CD4-positive, alpha-beta T cell treated with Interferon gamma for 1 hour (primary cell): ENCODE measurements at places on chromosomes 16 and 17.

DNA sequence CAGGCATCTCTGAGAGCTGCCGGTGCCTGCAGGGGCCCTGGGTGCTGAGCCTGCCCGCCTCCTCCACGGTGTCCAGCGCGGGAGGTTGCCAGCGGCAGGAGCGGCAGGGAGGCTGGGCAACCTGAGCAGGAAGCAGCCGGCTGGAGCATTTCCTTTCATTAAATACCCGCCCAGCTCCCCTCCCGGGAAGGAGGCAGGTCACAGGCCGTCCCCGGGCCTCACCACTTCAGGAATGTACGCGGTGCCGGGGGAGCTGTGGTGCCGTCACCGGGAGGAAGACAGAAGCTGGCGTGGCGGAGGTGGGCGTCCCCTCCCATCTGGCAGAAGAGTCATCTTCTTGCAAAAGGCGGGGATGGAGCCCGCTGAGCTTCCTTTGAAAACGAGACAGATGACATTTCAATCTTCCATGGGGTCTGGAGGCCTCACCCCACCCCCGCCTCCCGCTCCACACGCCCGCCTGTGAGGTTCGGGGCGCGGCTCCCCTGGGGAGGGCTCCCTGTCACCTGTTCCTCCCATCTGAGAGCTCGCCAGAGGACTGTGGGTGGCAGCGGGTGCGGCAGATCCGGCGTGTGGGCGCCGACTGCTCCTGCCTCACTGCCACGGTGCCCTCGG, 16.0 kb downstream of the SOX8 start:
- peak; percentile 51 for DNase-seq

DNA sequence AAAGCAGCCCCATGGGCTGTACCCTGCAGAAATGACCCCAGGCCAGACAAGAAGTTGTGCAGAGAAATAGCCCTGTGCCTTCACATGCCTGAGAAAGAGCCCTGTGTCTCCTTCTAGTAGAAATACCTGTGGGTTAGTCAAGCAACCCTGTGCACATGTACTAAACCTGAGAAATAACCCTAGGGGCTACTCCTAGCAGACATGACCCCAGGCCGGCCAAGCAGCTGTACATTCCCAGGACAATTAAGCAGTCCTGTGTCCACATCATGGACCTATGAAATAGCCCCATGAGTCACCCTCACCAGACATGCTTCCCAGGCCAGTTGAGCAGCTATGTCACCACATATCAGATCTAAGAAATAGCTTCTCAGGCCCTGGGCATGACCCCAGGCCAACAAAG, 519.7 kb upstream of the CA10 start:
- DNase-seq, result no peak

- no peak for DNase-seq
These were observed 72.7 kb downstream of the CYLD start for GRCh38 chr16:50814541-50814940.

DNA sequence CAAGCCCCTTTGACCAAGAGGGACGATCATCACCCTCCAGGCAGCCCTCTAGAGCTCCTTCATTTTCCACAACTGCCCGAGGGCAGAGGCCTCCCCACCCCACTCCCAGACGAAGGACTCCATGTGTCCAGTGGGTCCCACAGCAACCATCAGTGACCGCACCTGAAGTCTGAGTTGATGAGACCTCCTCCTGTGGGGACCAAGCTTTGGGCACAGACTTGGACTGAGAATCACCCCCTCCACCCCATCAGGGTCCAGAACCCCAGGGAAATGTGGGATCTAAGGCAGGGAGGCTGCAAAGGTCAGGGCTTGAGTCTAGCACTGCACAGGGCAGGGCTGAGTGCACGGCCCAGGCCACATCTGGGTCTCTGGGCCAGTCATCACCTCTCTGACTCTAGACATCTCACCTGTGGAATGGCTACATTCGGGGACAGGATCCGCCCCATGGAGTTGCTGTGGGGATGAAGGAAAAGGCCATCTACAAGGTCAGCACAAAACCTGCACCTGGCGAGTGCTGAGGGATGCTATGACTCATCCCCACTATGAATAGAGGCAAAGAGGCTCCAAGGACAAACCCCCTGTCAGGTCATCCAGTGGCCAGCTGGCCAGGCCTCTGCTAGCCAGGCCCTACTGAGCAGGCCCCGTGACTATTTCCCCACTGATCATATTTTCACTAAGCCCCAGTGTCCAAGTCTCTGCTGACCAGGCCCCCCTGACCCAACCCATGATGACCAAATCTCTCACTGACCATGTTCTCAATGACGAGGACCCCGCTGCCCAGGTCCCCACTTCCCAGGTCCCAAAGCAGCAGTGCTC, 38.4 kb downstream of the TNFRSF13B start:
- DNase-seq, result no peak

GRCh38 chr16:89061590-89062380, 31.9 kb upstream of the ACSF3 start:
- DNase-seq, result no peak

DNA sequence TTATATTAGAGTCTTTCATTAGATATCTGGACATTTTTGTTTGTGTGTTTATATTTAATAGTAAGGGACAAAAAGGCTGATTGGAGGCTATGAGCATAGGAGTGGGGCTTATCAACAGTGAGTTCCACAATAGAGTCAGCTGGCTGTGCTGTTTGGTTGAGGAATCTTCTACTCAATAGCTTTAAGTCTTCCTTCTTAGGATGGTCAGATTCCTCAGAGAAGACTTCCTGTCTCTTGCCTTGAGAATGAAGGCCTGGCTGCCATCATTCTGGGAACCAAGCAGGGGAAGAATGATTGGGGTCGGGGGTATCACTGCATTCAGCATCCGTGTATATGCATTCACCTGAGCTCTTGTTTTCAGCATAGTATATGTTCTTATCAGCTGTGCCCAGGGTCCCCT, 31.9 kb upstream of the ABCC11 start:
- no peak for DNase-seq

GRCh38 chr16:50121278-50121677, 31.8 kb upstream of the TENT4B start:
- no peak for DNase-seq

GRCh38 chr16:4249530-4250308, 7.8 kb upstream of the SRL start:
- no peak for DNase-seq

DNA sequence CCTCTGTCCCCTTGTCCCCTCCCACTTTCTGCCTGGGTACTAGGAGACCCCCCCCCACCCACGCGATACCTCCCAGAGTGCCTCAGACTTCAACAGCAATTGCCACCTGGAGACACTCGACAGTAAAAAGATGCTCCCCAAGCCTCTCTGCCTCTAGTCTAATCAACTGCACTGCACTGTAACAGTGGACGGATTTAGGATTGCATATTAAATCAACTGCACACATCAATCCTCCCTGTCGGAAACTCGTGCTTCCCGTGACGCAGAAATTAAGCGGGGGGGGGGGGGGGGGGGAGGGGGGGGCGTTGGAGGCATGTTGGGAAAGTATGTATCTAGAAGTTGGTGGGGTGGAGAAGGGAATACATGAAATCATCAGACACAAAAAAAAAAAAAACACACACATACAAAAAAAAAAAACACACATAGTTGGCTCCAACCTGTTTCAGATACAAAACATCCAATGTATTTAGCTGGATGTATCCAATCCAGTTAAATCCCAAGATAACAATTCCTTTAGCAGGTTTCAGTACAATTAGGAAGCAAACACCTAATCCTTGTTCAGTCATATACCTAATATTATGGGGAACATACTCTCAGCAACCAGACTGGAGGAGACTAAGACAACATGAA, 29.7 kb downstream of the FAM222B start:
- DNase-seq, result no peak

GRCh38 chr16:88331989-88332920, 50.5 kb upstream of the ZNF469 start:
- no peak for DNase-seq

GRCh38 chr17:15452746-15453145, 14.7 kb downstream of the CDRT4 start:
- DNase-seq, result no peak

DNA sequence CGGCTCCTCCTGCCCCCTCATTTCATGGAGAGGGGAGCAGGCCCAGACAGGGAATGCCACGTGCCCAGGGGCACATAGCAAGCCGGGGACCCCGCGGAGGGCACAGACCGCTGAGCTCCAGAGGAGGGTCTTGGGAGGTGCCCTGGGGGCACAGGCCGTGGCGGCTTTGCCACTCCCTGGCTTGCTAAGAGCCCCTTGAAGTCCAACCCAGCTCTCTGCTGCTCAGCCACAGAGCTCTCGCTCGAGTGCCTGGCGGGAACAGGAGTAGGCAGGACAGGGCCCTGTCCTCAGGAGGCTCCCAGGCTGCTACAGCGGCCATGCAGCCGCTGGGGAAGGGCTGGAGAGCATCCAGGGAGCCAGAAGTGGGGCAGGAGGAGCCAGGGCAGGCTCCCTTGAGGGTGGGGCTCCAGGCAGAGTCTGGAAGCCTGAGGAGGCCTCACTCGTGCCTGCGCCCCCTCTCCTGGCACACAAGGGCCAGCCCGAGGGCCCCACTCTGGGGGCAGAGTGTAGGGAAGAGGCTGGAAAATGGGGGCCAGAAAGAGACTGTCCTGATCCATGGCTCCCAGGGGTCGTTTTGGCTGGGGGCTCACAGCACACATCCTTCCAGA, 4.4 kb upstream of the RAB26 start:
- no peak for DNase-seq

- peak; percentile 63 for DNase-seq
These were observed 4.0 kb downstream of the RNF222 start for GRCh38 chr17:8393470-8394231.

GRCh38 chr17:50292465-50292864, 18.2 kb downstream of the TMEM92 start:
- DNase-seq, result no peak

- DNase-seq, result no peak
These were observed 22.1 kb upstream of the GSG1L start for GRCh38 chr16:28085389-28086171.

GRCh38 chr16:79001156-79001967, 599.2 kb downstream of the MAF start:
- DNase-seq, result no peak

- no peak for DNase-seq
These were observed 201.7 kb upstream of the PSMD7 start for GRCh38 chr16:74094962-74095361.

DNA sequence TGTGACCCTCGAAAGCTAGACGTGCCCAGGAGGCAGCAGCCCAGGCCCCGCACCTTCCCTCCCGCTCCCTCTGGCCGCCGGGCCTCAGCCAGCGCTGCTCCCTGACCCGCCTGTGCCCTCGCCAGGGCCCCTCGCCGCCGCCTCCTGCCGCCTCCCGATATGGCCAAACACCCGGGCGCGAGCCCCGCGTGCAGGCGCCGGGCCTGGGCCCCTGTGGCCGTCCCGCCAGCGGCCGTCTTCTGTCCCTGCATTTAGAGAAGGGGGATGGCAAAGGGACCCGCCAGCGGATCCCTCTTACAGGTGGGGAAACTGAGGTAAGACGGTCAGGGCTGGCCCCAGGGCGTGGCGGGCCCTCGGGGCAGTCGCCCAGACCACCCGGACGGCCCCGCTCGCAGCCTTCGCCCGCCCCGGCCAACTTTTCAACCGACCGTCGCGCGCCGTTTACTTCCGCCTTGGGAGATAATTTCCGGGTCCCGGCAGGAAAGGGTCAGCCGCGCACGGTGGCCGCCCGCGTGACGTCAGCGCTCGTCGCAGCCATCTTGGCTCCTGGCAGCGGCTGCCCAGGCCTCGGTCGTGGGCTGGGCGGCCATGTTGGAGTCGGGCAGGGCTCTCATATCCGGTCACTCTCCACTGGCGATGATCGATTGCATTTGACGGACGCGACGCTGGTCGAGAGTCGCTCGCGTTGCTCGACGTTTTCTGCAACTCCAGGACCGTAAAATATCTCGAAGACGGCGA, 7.0 kb upstream of the GNG13 start:
- DNase-seq, result peak; percentile 86

GRCh38 chr17:40091691-40092397, 8.5 kb downstream of the NR1D1 start:
- no peak for DNase-seq

DNA sequence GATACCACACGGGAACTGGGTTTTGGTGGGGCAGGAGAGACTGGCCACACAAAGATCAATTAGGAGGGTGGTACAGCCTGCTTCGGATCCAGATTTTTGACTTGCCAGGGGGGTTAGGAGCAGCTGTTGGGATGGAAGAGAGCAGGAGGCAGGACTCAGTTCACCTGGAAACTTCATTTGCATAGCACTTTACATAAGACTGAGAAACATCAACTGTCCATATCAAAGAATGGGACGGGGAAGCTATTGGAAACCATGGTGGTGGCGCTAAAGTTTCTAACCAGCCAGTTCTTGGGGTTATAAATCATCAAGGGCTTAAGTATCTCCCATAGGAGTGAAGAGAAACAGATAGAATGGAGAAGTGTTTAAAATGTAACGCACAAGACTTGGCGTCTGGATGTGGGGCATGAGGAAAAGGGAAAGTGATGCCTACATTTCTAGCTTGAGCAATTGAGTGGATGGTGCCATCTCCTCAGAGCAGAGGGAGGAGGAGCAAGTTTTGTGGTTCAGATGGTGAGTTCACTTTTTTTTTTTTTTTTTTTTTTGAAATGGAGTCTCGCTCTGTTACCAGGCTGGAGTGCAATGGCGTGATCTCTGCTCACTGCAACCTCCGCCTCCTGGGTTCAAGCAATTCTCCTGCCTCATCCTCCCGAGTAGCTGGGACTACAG, 6.4 kb upstream of the SRCAP start:
- DNase-seq, result no peak

GRCh38 chr17:44324571-44325275, at the start of gene SLC25A39:
Gene SLC25A39, minus strand, starts transcription at chr17:44324823. Its CDS starts 1,261 bp downstream, at chr17:44323562.
- DNase-seq, result peak; percentile 93

GRCh38 chr17:66963909-66964771, at the start of gene CACNG4:
Gene CACNG4, plus strand, starts transcription at chr17:66964707. Its CDS starts 205 bp downstream, at chr17:66964912.
- no peak for DNase-seq

DNA sequence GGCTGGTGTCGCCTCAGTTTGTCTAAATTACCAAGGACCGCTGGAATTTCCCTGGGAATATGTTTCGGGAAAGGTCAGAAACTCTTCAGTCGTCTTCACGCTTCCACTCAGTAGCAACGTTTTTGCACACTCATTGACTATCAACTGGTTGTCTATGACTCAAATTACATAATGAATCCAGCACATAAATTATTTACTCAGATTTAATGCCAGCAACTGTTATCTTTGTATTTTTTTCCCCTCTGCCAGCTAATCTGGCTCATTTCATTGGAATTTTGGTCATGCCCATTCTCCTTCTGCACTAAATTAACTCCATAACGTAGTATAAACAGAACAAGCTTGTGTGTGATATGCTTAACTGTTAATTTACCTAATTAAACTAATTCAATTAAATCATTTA, 372.7 kb upstream of the ZFHX3 start:
- no peak for DNase-seq

DNA sequence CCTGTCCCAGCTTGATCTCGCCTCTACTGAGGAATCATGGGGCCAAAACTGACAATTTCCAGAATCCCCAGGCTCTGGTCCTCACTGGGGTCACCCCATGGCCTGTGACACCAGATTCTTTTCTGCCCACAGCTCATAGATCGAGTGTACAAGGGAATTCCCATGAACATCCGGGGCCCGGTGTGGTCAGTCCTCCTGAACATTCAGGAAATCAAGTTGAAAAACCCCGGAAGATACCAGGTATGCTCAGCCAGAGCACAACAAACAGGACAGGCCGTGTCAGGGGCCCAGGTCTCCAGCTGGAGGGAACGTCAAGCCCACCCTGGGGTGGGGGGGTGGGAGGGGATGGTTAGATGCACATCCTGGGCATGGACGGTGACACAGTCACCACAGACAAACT, 17.5 kb downstream of the USP6 start:
- no peak for DNase-seq
